Skeletal muscle tissue (tissue), 5 donors: ENCODE measurements at places on chromosomes 6 and 20. TPM values are rescaled to one million over a fixed set of nuclear protein-coding genes. Genes with fewer than 3 reads are reported as not detected.

The REM1 gene
- 4.7 TPM for total RNA-seq

The GTF2H4 gene
- 7.3 TPM for total RNA-seq

The C2 gene
- 8.4 TPM for total RNA-seq

The CNBD2 gene
- 5.2 TPM for total RNA-seq

The PROKR2 gene
- not detected for total RNA-seq

The SLC32A1 gene
- total RNA-seq: not detected

The IL17F gene
- total RNA-seq: not detected

The METTL24 gene
- total RNA-seq: 0.52 TPM

The MDN1 gene
- 30.8 TPM for total RNA-seq
